ENCODE measurements at places on chromosomes 13 and 19.
A peak's percentile ranks its signal among the peaks of the same experiment; 100 is the strongest.

DNA sequence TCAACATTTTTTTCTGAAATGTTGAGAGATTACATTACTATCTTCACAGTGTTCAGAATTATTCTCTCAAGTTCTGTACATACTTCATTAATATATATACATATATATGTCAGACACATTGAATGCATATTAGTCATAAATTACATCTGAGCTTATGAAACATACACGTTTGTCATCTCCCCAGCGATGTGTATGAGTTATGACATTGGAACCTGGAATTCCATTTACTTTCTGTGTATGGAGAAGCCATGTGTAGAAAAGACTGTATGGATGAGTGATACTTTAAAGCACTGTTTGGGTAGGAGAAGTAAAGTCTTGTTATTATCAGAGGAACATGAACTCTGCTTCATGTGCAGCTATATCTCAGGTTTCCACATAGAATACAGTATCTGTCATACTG lies 167.2 kb downstream of the FGF14 start:
- DNase-seq = no peak

DNA sequence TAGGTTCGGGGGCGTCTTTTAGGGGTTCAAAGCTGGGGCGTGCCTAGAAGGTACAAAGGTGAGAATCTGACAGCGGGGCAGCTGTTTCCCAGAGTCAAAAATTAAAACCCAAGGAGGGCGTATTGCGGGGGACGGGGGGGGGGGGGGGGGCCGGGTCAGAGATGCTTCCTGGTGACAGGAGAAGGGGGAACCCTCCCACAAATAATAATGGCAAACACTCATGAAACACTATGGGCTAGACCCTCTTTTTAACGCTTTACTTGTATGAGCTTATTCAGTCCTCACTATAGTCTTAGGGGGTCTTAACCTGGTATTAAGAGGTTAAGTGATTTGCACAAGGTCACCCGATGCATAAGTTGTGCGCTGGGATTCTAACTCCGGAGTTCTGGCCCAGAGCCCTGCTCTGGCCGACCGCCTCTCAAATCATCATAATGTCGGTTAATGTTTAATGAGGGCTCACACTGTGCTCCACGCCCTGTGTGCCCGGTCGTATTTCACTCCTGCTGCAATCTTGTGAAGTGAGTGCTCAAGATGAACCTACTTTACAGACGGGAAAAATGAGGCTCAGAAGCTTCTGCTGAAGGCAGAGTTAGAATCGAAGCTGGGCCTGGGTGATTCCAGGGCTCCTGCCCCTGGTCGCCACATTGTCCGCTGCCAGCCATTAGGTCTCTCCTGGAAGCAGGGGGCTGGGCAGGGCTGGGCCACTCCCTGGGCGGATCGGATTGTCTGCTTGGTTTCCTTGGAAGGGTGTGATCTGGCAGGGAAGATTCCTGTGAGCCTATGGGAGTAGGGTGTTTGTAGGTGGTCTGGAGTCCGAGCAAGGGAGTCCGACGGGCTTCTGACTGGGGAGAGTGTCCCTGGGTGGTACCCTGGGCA lies 964 bp downstream of the PAK4 start:
- DNase-seq = no peak

- DNase-seq = no peak
These were observed 7.4 kb upstream of the IGFL1 start for GRCh38 chr19:46221981-46222610.

- peak; percentile 23 for DNase-seq
These were observed 29.1 kb downstream of the NFIX start for GRCh38 chr19:13024126-13024950.

DNA sequence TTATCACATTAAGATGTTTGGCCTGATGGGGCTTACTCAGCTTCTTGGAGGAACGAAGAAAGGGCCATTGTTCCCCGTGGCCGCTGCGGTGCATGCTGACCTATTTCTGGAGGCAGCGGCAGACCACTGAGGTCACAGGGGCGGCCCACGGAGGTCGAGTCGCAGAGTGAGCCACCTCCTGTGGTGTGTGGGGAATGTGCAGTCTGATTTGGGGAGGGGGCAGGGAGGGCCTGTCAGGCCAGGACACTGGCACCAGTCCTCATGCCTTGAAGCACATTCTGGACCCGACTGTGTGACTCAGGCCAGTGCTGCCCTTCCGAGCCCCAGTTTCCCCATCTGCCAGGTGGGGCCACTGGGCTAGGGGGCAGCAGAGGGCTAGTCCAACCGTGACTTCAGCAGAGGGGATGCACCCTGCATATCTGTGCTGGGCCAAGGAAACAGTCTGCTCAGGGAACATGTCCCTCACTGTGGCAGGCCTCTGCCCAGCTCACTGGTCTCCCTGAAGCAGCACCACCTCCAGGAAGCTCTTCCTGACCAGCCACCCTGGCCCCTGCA lies 6.3 kb downstream of the SLC7A10 start:
- DNase-seq = no peak

GRCh38 chr19:10615429-10616023 lies 9.8 kb upstream of the SLC44A2 start:
- no peak for DNase-seq

GRCh38 chr19:3783660-3784584 lies 2.3 kb downstream of the MATK start:
- DNase-seq = no peak

GRCh38 chr19:1269478-1270212 lies 513 bp downstream of the CIRBP start:
- DNase-seq = no peak

DNA sequence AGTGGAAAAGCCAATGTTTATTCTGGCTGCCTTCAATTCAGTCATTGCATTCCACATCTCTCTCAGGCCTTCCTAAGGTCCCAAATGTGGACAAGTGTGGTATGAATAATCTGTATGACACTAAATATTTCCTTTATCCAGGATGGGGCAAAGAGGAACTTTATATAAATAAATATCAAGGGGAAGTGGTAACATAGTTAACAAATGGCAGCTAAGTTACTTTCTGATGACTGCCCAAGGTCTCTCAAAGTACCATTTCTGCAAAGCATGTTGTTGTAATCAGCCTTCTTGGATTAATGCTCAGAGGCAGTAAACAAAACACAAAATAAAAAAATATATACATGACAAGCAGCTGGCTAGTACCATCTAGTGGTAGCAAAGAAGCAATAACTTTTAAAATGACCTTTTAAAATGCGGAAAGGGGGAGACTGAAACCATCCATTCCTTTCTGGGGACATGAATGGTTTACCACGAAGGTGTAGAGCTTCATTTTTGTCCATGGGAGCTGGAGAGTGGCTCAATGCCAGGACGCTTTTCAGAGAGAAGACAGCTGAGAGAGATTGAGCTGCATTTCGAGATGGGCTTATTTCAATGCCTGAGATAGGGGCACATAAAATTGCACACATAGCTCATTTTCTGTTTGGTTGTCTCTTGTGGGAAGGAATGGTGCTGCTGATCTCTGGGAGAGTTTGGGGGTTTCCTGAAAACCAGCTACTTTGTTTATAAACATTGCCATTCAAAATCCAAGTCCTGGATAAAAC lies 259.2 kb downstream of the RFC3 start:
- peak; percentile 47 for DNase-seq

DNA sequence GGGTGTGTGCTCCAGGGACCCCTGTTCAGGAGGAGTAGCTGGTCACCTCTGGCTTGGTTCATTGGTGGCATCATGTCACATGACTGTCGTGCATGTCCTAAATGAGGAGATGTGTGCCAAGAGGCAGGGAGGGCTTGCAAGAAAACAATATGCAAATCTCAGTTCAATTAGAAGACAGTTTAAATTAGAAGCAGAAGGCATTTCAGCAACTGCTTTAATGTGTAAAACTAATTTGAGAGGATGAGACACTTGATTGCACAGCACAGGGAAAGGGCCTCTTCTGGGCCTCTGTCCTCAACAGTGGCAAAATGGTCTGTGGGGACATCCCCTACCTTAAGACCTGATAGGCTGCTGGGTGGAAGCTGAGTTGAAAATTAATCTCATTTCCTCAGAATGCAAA lies 54.6 kb downstream of the SPATA13 start:
- no peak for DNase-seq

GRCh38 chr13:102657630-102658029 lies 37.2 kb downstream of the METTL21C start:
- no peak for DNase-seq

- no peak for DNase-seq
These were observed 8.1 kb upstream of the STOML3 start for GRCh38 chr13:38998739-38999138.

DNA sequence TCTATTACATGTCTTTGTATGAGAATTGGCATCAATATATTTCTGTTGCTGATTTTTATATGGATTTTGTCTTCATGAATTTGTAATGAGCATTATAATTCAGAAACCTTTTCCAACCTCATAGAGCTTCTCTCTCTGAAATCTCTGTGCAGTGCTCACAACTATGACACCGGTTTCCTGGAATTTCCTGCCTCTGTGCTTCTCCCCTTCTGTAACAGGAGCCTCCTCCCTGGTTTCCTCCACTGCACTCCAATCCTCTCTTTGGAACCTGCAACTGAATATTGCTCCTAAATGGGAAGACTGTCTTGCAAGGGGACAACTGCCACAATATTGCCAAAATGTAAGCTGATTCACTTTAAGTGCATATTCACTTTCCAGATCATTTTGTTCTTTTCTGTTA lies 1147.9 kb downstream of the UQCRFS1 start:
- DNase-seq = no peak

DNA sequence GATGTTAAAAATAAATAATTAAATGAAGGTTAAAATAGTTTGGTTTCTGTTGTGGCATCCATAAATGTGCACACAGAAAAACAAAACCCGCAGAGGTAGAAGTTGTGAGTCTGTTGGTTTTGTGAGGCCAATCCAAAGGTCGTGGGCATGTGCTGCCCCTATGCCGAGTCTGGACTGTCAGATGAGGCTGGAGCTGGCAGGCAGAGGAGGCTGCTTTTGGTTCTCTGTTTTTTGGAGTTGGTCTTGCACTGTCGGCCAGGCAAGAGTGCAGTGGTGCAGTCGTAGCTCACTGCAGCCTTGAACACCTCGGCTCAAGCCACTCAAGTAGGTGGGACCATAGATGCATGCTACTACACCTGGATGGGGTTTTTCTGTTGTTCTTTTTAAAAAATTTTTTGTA lies 43.7 kb downstream of the TSSK6 start:
- no peak for DNase-seq

- DNase-seq = no peak
These were observed 24.1 kb downstream of the LGALS16 start for GRCh38 chr19:39679791-39680168.

DNA sequence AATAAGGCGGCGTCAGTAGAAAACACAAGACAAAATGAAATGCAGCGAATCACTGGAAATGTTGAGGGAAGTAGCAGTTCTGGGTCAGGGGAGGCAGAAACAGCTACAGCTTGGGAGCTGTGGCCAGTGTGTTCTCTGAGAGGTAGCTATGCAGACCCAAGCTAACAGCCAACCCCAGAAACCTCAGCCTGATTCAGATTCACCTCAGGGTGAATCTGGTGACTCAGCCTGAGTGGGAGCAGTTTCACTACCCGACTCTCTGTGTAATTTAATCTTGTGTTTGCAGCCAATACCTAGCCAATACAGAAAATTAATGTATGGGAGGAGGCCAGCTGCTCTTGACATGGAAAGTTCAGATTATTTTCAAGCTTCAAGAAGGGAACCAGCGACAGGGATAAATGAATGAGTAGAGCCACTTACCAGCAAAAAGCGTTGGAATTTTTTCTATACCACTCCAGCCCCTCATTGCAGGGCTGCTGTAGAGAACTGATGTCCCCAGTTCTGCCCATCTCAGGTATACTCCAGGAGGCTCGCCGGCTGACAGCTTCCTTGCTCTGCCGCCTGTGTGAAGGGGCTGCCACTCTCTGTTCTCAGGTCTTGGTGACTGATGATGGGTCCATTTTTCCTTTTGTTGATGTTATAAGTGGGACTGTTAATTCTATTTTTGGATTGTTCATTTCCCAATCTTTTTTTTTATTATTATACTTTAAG lies 8.9 kb downstream of the IGFL3 start:
- DNase-seq = no peak

DNA sequence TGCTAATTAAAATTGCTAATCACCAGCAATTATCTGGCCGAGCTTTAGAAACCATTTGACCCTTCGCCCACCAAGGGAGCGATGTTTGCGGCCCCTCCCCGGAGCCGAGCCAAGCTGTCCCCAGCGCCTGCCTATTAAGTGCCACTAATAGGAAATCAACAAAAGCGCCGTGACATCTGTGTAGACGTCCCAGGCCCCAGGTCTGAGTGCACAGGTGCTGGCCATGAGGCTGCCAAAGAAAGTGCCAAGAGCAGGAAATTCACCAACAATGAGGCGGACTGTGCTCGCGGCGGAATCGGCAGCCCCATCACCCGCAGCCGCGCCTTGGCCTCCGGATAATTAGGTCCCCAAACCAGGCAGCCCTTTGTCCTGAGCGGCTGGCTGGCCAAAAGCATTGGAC lies 44.5 kb upstream of the SPACA7 start:
- DNase-seq = peak; percentile 34

- DNase-seq = no peak
These were observed 85.5 kb upstream of the FGF14 start for GRCh38 chr13:102487330-102487729.
